ENCODE measurements at places on chromosomes 12 and 14.

GRCh38 chr14:58149196-58149595 lies 2.8 kb downstream of the ARMH4 start:
- peak; percentile 69 for DNase-seq

DNA sequence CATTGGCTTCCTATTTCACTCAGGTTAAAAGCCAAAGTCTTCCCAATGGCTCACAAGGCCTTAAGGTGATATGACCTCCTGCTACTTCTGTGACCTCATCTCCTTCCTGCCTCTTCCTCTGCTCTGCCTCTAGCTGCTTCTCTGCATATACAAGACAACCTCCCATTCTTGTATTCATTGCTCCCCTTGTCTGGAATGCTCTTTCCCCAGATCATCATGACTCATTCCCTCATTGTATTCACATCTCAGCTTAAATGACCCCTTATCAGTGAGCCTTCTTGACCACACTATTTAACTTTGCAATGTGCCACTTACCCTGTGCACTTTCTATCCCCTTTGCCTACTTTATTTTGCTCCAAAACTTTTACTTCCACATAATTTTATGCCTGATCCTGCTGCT lies 90.2 kb downstream of the PPP1R12A start:
- DNase-seq, result no peak

DNA sequence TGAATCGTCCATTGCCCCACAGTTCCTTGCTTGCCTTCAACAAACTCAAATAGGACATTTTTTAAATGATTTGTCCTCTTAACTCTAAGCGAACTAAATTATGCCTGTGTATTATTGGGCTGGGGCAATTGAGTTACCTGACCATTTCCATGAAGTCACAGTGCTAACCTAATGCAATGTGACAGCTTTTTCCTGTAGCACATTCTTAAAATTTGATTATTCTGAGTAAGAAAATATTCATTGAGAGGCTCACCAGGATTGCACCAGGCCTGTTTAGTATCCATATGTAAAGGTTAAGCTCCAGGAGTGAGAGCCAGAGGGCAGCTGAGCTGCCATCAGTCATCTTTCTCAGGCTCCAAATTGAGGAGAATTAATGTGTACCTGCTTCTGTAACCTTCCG lies 90.9 kb downstream of the GPR65 start:
- DNase-seq, result no peak

DNA sequence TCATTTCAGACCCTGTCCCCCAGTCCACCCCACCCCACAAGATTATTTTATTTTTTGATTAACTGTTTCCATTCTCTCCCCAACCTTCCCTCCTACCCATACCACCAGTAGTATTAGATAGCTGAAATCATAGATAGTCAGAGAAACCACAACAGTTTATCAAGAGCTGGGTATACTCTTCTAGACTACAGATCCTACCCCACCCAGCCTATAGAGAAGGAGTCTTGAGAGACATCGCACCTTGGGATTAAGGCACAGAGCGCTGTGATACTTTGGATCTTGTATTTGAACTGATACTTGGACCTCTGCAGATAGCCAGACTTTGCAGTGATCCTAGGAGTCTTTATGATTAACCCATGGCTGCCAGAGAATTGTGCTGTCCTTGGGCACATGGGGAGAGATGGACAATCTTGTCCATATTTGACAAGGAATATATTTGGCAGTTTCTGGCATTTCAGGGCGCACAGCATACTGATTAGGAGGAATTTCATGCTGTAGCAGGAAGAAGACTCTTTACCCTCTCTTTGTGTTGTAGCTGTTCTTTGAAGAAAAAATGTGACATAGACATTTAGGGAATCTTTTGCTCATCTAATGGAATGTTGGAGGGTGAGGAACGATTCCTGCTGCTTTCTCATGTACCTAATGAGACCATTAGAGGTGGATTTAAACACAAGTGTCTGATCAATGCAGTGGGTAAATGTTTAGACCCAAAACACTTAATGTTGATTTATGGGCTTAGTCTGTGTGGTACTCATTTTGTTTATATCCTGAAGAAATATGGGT lies 982 bp downstream of the RBMS2 start:
- peak; percentile 47 for DNase-seq

DNA sequence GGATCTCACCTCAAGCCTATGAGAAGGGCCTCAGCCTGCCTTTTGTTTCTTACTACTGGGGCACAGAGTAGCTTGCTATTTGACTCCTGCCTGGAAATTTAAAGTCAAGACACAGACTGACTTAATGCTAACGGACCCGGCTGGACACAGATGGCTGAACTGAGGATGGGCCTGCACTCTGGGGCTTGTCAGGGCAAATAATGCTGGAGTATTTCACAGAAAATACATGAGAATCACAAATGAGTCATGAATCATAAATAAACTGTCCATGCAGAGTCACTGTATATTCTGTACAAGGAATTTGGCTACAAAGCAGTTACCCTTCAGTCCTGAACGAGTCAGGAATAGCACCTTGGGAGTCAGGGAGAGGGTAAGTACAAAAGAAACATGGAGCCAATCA lies 683.2 kb upstream of the FOXG1 start:
- DNase-seq, result no peak

- no peak for DNase-seq
These were observed 245.4 kb upstream of the KRR1 start for GRCh38 chr12:75756771-75757170.

GRCh38 chr12:68287106-68287505 lies 33.7 kb upstream of the IL22 start:
- no peak for DNase-seq

DNA sequence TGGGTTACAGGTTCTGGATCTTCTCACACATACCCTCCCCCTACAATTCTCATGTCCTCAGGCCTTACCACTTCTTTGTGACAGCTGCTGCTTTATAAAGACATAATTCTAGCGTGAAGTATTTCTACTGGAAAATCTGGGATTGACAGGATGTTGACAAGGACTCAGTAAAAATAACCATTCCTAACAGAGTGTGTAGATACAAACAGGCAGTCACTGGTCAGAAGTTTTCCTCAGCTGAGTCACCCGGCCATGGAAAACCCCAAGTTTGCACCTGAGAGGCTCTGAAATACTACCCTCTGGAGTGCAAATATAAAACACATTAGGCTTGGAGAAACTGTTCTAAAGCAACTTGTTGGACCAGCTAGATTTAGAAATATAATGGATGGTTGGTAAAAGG lies 54.4 kb downstream of the SPPL3 start:
- no peak for DNase-seq

DNA sequence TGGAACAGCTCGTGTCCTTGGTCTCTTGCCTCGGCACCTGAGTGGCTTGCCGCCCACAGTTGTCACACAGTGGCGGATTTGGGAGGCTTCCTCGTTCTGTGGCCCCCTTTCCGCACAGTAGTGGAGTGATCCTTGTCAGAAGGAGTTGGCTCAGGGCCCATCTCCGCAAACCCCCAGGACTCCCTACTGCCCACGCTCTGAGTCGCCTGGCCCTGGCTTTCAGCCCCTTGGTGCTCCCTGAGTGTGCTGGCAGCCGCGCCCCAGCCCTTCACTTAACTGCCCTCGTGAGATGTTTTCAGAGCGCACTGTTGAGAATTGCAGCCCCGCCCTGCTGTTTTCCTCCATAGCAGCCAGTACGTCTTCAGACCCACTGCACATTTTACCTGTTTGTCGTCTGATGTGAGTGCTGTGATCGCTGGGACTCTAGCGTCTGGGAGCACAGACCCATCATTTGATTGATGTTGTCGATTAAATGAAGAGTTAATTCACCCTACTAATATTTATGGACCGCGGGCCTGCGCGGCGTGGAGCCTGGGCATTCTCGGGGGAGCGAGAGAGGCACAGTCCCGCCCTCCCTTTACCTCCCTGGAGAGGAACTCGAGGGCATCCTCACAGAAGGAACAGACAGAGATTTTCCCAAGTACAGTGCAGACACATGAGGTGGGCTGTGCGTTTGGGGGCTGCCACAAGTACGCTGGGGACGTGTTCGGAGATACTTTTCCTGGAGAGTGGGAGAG lies 91.8 kb downstream of the DDX51 start:
- no peak for DNase-seq
